Fibroblast of skin of scalp (primary cell): ENCODE measurements at places on chromosomes 11 and 22.

GRCh38 chr11:214083-214482 is 6.6 kb downstream of the RIC8A start:
- DNase-seq = no peak

- DNase-seq = no peak
Observed at GRCh38 chr22:27283714-27284113, 517.8 kb downstream of the MN1 start.

DNA sequence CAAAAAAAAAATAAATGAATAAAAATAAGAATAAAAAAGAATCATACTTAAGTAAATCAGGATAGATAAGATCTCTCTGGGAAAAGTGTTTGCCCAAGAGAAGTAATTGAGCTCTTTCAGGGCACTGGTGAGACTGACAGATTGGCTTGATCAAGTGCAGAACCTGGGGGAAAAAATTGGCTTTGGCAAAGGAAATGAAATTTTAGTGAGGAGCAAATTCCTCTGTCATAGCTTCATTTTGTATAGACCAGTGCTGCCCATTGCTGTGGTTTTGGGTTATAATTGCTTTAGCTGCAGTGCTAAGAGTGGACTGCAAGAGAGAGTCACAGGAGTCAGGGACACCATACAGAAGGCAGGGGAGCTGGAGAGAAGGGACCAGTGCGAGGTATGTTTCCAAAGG is 35.7 kb downstream of the SFI1 start:
- DNase-seq = peak; percentile 33

- no peak for DNase-seq
Observed at GRCh38 chr11:81339521-81339920, 1394.1 kb downstream of the FAM181B start.

- DNase-seq = peak; percentile 85
Observed at GRCh38 chr22:40533712-40534378, 102.7 kb downstream of the MRTFA start.

- no peak for DNase-seq
Observed at GRCh38 chr11:59200423-59200746, 12.3 kb downstream of the MPEG1 start.

GRCh38 chr11:100991541-100991940 is 138.1 kb downstream of the PGR start:
- DNase-seq = no peak

DNA sequence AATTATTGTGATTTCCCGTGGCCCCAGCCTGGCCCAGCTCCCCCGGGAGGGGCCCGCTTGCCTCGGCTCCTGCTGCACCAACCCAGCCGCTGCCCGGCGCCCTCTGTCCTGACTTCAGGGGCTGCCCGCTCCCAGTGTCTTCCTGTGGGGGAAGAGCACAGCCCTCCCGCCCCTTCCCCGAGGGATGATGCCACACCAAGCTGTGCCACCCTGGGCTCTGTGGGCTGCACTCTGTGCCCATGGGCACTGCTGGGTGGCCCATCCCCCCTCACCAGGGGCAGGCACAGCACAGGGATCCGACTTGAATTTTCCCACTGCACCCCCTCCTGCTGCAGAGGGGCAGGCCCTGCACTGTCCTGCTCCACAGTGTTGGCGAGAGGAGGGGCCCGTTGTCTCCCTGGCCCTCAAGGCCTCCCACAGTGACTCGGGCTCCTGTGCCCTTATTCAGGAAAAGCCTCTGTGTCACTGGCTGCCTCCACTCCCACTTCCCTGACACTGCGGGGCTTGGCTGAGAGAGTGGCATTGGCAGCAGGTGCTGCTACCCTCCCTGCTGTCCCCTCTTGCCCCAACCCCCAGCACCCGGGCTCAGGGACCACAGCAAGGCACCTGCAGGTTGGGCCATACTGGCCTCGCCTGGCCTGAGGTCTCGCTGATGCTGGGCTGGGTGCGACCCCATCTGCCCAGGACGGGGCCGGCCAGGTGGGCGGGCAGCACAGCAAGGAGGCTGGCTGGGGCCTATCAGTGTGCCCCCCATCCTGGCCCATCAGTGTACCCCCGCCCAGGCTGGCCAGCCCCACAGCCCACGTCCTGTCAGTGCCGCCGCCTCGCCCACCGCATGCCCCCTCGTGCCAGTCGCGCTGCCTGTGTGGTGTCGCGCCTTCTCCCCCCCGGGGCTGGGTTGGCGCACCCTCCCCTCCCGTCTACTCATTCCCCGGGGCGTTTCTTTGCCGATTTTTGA is 3.3 kb upstream of the ANKRD13D start:
- no peak for DNase-seq

GRCh38 chr11:123903932-123904331 is 2.0 kb downstream of the OR8D4 start:
- no peak for DNase-seq

DNA sequence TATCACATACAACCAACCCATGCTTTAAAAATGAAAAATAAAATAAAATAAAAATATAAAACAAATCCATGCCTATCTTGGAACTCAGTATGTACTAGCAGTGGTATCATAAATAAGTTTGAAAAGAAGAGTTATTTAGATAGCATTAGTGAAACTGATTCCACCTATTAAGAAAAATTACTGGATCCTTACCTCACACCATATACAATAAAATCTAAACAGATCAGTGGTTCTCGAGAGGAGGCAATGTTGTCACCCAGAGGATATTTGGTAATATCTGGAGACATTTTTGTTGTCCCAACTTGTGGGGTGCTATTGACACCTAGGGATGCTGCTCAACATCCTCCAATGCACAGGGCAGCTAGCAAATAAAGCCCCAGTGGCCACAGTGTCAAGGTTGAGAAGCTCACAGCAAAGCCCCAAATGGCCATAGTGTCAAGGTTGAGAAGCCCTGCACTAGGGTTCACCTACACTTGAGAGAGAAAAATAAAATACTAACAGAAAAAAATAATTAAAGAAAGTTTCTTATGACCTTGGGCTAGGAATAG is 9.9 kb upstream of the NDUFV1 start:
- no peak for DNase-seq

GRCh38 chr11:90908074-90908473 is 685.2 kb upstream of the CHORDC1 start:
- peak; percentile 6 for DNase-seq

GRCh38 chr11:32940865-32941264 is 48.3 kb downstream of the QSER1 start:
- DNase-seq = no peak

- no peak for DNase-seq
Observed at GRCh38 chr11:63554877-63555223, 8.3 kb downstream of the PLAAT2 start.

- DNase-seq = no peak
Observed at GRCh38 chr11:86294026-86294425, 8.0 kb upstream of the HIKESHI start.

- DNase-seq = no peak
Observed at GRCh38 chr11:115207166-115207591, 297.0 kb downstream of the CADM1 start.

DNA sequence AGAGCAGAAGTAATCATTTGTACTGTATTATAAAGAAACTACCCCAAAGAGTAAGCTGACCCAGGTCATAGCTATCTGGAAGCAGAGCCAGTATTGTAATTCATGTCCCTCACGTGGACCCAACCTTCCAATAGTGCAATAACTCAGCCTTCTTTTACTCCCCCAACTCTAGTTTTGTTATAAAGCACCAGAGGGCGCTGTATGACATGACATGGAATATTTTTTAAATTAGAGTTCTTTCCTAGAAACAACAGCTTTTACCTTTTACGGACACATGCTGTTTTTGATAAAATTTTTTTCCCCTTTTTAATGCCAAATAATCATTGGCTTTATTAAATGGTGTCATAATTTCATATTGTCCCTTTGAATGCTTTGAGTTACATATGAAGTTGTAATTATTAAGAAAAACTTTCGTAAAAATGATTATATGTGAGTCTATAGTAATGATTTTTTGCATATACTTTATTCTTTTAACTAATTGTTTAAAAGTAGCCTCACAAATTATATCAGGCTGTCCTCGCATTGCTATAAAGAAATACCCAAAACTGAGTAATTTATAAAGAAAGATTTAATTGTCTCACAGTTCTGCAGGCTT is 76.9 kb downstream of the DKK3 start:
- peak; percentile 76 for DNase-seq

DNA sequence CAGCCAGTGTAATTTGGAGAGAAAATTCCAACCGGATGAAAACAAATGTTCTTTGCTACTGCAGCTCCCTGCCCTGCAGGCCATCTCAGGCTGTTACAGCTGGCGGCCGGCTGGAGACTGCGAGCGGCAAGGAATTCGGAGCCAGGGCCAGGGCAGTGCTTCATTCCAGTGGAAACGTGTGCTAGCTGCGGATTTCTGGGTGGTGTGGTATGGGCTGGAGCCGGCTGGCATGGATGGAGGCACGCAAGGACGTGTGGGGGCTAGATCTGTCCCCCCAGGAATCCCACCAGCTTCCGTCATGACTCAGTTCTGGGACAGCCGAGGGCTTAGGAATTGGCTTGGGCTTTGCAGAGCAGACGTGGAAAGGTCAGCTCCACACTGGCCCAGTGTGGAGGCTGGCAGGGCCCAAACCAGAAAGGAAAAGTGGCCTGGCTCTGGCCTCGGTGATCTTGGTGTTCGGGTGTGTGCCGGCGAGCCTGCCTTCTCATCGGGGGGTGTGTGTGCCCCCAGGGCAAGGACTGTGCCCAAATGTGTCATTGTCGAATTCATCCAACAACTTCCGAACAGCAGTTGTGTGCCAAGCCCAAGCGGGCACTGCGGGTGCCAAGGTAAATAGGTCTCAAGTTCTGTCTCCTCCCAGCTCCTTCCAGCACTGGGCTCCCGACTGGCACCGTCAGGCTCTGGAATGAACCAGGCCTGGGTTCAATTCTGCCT is 48.1 kb upstream of the SHISAL1 start:
- DNase-seq = peak; percentile 87

- DNase-seq = no peak
Observed at GRCh38 chr22:16609548-16610261, 17.1 kb upstream of the CCT8L2 start.

DNA sequence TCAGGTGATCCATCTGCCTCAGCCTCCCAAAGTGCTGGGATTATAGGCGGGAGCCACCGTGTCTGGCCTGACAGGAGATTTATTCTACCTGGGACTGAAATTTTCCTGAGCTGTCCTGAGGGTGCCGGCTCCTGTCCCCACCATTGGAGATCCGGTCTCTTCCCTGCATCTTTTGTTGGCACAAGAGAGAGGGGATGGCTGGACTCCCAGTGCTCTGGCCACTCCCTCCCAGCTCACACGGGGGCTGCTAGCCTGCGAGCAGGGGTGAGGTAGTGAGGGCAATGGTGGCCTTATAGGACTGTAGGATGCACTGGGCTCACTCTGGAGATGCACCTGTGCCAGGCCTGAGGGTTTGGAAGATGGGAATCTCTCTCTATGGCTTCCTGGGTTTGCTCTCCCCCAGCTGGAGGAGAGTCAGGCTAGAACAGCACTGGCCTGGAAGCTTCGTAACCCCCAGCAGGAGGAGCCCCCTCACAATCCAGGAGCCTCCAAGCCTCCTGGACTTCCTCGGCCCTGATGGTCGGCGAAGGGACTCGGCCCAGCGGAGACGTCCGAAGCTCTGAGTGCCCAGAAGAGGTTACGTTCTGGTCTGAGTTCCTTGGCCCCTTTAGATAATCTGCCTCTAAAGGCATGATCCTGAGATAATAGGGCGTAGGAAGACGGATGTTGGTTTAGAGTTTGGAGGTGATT is 106.4 kb downstream of the NECTIN1 start:
- no peak for DNase-seq

DNA sequence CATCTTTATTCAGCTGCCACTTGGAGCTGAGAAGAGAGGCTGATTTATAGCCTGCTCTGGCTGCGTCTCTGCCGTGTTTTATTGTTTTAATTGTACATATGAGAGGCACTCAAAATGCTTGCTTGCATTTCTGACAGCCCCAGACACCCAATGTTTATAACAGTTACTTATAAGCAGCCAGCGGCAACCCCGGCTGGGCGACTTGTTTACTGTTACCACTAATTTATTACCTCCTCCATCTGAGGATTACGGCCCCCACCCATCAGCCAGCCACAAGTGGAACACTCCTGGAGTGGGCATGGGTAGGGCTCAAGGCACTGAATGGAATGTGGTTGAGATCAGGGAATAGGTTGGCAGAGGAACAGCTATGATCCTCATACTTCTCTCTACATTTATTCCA is 61.2 kb downstream of the CLPB start:
- DNase-seq = no peak

- peak; percentile 71 for DNase-seq
Observed at GRCh38 chr11:46278387-46279125, 1.1 kb downstream of the CREB3L1 start.

DNA sequence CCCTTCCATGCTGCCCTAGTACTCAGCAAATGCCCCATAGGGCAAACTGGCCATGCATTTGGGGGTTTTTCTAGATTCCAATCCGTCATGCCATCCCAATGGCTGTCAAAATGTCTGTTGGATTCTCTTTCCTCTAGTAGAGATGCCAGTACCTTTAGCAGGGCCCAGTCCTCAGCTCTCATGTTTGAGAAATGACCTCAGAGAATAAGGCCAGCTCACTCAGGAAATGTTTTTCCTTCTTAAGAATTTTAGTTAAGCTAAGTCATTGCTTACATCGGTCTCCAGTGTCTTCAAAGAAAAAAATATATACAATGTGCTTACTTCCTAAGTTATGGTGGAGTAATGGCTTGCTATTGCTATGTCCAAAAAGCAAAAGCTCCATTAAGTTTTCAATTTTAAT is 14.1 kb upstream of the ALKBH3 start:
- peak; percentile 21 for DNase-seq

- no peak for DNase-seq
Observed at GRCh38 chr11:119194811-119195440, 9.7 kb downstream of the NHERF4 start.

DNA sequence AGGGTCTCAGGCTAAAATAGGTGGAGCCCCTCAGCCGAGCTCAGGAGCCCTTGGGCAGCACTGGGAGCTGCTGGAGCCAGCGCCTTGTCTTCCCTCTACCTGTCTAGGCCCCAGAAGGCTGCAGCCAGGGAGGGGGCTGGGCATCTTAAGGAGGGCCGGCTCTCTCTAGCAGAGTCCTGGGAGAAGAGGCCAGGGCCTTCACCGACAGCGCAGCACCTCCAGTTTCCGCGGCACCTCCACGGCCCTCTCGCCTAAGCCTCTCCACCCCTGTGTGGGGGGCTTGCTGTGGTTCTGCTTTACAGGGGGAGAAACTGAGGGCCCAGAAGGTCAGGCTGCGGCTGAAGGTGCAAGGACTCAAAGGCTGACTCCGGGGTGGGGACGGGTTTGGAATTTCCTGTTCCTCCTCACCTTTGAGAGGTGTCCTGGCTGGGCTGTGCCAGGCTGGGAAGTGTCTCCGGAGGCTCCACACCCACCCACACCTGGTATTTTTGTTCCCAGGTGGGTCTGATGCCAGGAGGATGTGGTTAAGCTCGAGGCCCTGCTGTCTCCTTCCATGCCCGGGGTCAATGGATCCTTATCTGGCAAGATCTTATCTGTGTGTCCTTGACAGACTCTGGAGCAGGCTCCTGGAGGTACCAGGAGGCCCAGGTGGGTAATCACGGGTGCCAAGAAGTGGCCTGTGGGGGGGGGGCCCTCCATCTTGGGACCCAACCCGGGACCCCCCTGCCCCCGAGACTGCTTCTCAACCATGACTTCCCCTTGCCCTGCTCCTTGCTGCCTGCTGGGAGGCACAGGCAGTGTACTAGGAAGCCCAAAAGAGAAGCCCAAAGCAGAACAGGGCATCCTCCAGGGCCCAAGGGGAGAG is 95.3 kb upstream of the FGF3 start:
- no peak for DNase-seq

GRCh38 chr11:93784145-93784934 is at the start of gene MED17:
TSS of gene MED17 (plus strand) at chr11:93784282. CDS start at chr11:93784514, 232 bp downstream.
- peak; percentile 95 for DNase-seq

- DNase-seq = no peak
Observed at GRCh38 chr11:44548032-44548695, 17.3 kb upstream of the CD82 start.
